Suprapubic skin (tissue), 4 donors: ENCODE measurements at places on chromosomes 7 and 10. TPM values are rescaled to one million over a fixed set of nuclear protein-coding genes. Genes with fewer than 3 reads are reported as not detected.

SUGCT gene
- not detected for total RNA-seq

CHAT gene
- not detected for total RNA-seq

ABCA13 gene
- 1.1 TPM for total RNA-seq

GRID2IP gene
- 1.0 TPM for total RNA-seq

CCL24 gene
- 2.7 TPM for total RNA-seq

COA1 gene
- total RNA-seq, result 39.1 TPM

FRAT2 gene
- 45.3 TPM for total RNA-seq

BICC1 gene
- total RNA-seq, result 3.4 TPM

PDE1C gene
- total RNA-seq, result 0.83 TPM

MAPK8 gene
- 61.9 TPM for total RNA-seq

MYO3A gene
- 5.2 TPM for total RNA-seq

KAZALD1 gene
- total RNA-seq, result 1.6 TPM

STAG3 gene
- 0.68 TPM for total RNA-seq

MRPL43 gene
- 62.6 TPM for total RNA-seq

SCART1 gene
- 1.4 TPM for total RNA-seq

GIMAP1 gene
- total RNA-seq, result 3.9 TPM
